ENCODE measurements at places on chromosomes 1 and 21. TPM values are rescaled to one million over a fixed set of nuclear protein-coding genes. Genes with fewer than 3 reads are reported as not detected.

The TCP10L gene
- 0.63 TPM for total RNA-seq

The CD48 gene
- total RNA-seq: 379 TPM

The RGS16 gene
- total RNA-seq: 35.6 TPM

The FCMR gene
- 51.7 TPM for total RNA-seq

The LGR6 gene
- total RNA-seq: 0.34 TPM

The FCRL2 gene
- total RNA-seq: not detected

The NR1I3 gene
- total RNA-seq: not detected

The OR2G6 gene
- total RNA-seq: not detected

The LYPD8 gene
- total RNA-seq: not detected

The PLEKHG5 gene
- 1.7 TPM for total RNA-seq

The RNU1-1 gene
- 1,043 TPM for total RNA-seq

The SIK1 gene
- 23.8 TPM for total RNA-seq

The MAN1C1 gene
- total RNA-seq: 3.7 TPM

The CD247 gene
- 229 TPM for total RNA-seq

The NTMT2 gene
- total RNA-seq: not detected
